Aorta (tissue), 5 donors: ENCODE measurements at places on chromosomes 2 and 18. TPM values are rescaled to one million over a fixed set of nuclear protein-coding genes. Genes with fewer than 3 reads are reported as not detected.

The DNAJC5G gene
- total RNA-seq = not detected

The FTCDNL1 gene
- 1.7 TPM for total RNA-seq

The MRPS5 gene
- 31.2 TPM for total RNA-seq

The STAT1 gene
- 69.1 TPM for total RNA-seq

The ASB18 gene
- not detected for total RNA-seq

- DNase-seq = no peak
These were observed 47.1 kb downstream of the NEDD4L start for GRCh38 chr18:58091099-58091611.

DNA sequence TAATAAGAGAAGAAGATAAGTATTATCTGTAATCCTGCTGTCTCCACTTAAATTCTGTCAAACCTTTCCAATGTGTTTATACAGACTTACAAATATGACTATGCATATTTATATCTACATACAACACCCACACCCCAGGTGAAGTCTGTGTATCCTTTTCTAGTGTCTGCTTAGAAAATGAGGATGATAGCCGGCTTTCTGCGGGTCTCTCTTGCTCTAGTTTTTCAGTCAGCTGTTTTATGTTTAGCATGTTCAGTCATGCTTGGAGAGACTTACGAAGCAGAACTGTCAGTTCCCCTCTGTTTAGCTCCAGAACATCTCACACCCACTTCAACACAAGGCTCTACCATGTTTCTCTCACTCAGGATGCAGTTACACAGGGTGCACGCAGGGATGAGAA, 137.3 kb upstream of the NFATC1 start:
- no peak for DNase-seq

GRCh38 chr2:160029270-160029628, 33.2 kb downstream of the PLA2R1 start:
- no peak for DNase-seq

DNA sequence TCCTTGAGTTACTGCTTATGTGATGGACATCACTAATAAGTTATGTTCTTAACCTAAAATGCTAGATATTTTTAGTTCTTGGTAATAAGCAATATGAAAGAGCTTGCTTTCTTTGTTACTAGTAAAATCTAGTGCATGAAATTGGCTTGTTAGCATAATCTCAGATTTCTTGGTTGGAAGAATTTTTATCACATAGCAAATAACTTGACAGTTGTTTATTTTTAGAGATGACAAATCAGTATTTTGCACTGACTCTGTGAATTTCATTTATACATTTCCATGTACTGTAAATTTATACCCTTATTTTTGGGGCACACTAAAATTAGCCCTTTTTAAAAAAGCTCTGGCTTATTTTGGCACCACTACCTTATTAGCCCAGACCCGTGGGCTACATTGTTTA, 45.6 kb downstream of the LCLAT1 start:
- DNase-seq = no peak

DNA sequence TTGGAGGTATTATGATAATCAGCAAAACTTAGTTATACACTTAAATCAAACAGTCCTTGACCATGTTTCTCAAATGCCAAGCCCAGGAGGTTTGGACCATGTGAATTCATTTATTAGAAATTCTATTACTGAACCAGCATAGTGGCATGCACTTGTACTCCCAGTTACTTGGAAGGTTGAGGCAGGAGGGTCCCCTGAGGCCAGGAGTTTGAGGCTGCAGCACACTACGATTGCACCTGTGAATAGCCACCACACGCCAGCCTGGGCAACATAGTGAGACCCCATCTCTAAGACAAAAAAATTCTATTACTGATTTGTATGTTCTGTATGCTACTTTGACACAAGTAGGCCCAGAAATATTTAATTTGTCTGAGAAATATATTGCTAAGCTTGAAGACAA, 43.6 kb upstream of the FZD7 start:
- DNase-seq = no peak

- peak; percentile 49 for DNase-seq
These were observed 151.1 kb upstream of the LHCGR start for GRCh38 chr2:48906633-48907032.

DNA sequence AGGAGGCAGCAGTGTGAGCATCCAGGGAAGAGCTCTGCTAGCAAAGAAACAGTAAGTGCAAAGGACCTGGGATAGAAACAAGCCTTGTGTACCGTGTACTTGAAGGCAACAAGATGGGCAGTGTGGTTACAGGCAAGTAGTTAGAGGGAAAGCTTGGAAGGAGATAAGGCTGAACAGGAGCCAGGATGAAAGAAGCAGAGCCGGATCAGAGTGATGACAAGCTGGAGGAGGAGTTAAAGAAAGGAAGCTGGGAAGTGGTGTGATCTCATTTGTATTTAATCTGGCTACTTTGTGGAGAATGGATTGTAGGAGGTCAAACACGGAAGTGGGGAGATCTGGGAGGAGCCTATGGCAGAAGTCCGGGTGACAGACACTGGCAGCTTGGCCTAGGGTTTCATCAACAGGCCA, 44.7 kb upstream of the VPS54 start:
- DNase-seq = no peak

GRCh38 chr2:133867166-133867565, 298.9 kb upstream of the NCKAP5 start:
- no peak for DNase-seq

DNA sequence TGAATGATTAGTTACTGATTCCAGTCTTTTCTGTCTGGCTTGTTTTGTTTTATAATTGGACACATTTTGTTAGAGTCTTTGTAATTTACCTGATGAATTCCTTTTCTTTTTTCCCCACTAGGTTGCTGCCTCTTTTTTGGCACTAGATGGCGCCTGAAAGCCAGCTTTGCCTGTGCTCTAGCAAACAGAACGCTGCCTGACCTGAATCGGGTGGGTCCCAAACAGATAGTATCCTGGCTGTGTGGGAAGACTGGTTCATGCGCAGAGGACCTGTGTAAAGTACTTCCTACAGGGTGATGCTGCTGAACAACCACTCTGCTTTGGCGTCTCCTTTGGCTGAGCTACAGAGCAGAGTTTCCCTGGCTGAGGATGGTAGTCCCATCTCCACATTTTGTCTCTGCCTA, 288.2 kb downstream of the IKZF2 start:
- DNase-seq = no peak

DNA sequence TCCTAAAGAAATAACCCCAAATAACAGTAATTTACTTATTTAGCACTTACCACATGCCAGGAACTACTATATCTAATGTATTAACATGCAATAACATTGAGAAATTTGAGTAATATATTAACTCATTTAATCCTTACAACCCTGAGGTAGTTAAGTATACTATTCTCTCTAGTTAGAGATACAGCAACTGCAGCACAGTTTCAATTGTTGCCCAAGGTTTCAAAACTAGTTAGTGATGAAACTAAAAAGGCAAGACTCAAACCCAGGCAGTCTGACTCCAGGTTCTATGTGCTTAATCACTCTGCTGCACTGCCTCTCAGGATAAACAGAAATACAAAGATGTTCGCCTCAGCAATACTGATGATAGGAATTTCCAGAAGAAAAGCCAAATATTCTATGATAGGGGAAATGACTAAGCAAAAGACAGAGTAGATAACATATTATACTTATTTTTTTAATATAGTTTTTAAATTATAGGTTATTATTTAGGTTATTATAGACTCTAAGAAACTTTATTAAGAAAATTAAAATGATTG, 88.0 kb downstream of the SS18 start:
- DNase-seq = no peak

DNA sequence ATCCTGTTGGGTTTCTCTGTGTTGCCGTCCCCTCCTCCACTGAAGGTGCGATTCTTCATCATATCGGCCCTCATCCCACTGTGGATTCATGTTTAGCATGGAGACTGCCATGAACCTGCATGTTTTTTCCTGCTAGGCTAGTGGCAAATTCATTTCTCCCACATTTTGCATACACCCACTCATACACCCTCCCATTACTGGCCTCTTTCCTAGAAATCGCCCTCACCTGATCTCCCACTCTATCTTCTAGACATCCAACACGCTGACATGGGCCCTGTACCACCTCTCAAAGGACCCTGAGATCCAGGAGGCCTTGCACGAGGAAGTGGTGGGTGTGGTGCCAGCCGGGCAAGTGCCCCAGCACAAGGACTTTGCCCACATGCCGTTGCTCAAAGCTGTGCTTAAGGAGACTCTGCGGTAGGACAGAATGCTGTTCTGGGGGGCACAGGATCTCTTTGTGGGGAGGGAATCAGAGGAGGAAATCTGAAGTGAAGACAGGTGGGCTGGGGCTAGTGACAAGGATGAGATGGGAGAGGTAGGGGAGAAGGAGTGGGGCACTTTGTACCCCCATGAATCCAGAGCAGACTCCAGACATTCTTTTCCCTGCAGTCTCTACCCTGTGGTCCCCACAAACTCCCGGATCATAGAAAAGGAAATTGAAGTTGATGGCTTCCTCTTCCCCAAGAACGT, 17.7 kb downstream of the PRKAG3 start:
- no peak for DNase-seq

GRCh38 chr2:237645261-237645660, 17.9 kb downstream of the LRRFIP1 start:
- peak; percentile 70 for DNase-seq

GRCh38 chr2:128692895-128693742, 374.5 kb upstream of the HS6ST1 start:
- no peak for DNase-seq

- no peak for DNase-seq
These were observed 30.1 kb upstream of the ITGA6 start for GRCh38 chr2:172397148-172397834.

GRCh38 chr2:218405746-218406208, 6.1 kb downstream of the CTDSP1 start:
- DNase-seq = no peak

DNA sequence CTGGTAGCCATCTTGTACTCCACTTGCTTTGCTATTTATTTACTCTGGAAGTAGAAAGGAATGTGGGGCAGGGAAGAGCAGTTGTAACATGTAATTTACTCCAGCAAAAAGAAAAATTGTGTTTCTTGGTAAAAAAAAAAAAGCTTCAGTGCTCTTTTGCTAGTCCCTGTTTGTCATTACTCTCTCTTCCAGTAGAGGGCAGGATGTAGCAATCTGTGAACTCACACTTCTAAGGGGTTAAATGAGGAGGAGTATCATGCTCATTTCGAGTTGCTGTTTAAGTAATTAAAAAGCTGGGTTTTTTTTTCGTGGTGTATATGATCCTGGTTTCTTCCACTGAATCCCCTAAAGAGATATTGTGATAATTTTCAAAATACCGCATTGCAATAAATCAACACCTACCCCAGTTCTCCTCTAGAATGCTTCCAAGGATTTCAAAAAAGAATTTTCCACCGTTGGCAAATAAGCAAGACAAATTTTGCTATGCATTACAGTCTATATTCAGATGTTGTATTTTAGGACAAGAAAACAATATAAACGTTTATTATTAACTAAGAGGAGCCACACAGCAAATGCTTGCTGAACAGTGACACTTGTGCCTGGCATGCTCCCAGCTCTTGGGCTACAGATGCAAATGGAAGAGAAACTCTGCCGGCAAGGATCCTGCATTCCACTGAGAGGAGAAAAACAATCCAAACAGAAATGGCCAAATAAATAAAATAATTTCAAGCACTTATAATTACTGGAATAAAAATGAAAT, 261.6 kb downstream of the ASXL3 start:
- no peak for DNase-seq

DNA sequence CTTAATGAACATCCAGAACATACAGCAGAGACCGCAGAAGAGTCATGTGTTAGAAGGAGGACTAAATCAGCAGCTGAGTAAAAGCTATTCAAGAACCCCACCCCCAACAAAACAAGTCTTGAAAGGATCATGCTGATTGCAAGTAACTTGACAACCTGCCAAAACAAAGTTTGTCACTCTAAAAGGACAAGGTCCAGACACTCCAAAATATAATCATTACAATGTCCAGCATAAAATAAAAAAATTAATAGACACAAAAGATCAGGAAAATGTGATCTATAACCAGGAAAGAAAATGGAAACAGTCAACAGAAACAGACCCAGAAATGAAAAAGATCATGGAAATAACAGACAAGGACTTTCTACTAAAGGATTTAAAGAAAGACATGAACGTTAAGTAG, 28.5 kb downstream of the CCDC88A start:
- DNase-seq = no peak

DNA sequence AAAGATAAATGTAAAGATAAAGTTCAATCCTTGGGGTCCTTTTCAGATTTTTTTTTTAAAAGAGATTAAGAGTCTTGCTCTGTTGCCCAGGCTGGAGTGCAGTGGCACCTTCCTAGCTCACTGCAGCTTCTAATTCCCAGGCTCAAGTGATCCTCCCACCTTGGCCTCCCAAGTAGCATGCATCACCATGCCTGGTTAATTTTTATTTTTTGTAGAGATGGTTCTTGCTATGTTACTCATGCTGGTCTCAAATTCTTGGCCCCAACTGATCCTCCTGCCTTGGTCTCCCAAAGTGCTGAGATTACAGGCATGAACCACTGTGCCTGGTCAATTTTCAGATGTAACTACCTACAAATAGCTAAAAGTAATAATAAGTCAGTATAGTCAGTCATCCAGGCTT, 21.1 kb downstream of the NFE2L2 start:
- DNase-seq = no peak

GRCh38 chr2:202261531-202261930, 4.0 kb upstream of the NOP58 start:
- DNase-seq = no peak

DNA sequence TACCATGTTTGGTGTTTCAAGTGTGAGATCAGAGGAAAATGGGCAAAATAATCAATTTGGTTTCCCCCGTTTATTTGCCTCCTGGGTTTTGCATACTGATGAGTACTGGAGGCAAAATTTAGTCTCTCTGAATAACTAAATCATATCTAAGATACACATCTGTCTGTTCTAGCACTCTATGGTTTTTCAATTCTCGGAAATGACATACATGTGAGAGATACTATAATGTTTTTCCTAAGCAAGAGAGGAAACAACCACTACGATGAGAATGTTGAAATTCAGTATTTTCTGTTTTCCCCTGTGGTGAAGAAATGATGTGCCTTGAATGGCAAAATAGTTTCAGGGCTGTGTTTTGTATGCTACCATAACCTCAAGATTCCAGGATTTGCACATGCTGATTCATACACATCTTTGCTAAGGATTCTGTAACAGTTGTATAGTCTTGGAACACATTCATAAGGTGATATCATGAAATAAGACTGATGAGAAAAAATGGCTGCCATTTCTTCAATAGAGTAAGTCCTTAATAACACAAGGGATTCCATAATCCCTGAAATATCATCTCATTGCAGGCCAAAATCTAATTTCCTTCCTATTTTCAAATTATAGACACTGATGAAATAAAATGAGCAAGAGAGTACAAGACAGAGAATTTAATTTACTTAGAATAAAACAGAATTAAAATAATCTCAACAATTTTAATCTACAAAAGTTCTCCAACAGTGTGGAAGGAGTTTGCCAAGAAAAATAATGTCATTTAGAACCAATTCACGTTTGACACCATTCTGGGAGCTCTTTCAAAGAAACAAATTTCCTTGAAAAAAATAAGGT, 316.6 kb downstream of the FIGN start:
- DNase-seq = no peak

- no peak for DNase-seq
These were observed 20.5 kb upstream of the DCC start for GRCh38 chr18:52319424-52319983.

DNA sequence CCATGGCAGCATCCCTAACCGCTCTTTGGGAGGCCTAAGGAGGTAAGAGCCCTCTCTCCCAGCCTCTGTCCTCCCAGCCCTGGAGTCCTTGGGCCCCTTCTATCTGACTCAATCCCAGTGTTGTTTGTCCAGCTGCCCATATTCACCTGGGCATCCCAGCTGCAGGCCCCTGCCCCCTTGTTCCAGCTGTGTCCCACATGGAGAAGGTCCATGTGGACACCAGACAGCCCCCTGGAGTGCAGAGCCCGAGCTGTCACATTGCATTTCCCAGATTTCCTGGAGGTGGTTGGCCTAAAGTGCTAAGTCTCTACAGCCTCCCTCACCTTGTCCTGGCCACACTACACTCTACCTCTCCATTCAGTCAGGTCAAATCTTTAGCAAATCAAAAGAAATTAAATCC, 42.5 kb downstream of the PSD4 start:
- peak; percentile 38 for DNase-seq
